ENCODE measurements at places on chromosomes 4 and X.

GRCh38 chr4:1192091-1192492, 19.7 kb upstream of the SPON2 start:
- DNase-seq = no peak

DNA sequence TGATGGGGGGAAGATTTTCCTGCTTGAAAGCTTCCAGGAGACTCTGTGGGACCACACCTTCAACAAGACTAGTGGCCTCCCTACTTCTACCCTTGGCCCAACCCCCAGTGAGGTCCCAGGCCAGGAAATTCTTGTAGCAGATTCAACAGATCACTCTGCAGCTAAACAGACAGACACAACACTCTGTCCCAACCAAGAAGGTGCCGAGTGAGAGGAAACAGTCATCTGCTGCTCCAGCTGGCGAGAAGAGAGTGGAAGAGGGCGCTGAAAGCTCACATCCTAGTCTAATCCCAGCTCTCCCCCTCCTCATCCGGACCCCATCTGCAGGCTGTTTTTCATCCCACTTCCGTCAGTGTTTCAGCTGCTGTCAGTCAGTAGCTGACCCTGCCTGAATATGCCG, 63.4 kb downstream of the CHRDL1 start:
- no peak for DNase-seq

DNA sequence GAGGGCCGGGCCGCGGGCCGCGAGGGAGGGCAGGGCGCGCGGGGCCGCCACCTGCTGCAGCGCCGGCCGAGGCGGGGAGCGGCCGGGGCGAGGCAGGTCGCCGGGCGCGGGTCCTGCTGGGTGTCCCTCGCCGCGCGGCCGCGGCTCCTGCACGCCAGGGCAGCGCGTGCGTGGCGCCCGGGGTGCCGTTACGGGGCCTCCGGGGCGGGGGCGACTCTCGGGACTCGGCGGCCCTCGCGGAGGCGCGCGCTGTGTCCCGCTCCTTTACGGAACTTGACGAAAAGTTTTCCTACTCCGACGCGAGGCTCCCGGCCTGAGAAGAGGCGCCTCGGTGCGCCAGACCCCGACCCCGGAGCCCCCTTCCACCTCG, 329 bp downstream of the TBC1D14 start:
- no peak for DNase-seq

- no peak for DNase-seq
Measured at GRCh38 chr4:44725166-44725565, 1.2 kb downstream of the GNPDA2 start.

DNA sequence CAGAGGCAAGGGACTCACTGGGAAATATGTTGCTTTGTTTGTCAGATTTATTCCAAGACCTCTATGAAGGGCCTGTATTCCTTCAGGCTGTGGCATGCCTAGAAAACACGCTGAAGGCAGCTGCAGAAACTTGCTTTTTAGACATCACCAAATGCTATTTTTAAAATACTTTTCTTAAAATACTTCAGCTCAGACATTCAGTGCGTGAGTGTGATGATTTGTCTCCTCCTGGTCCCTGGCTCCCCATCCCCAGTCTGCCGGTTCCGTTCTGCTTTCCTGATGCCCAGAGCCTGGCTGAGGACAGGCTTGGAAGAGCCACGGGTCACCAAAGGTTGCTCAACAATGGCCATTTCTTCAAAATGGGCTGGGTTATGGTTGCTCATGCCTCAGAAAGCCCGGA, 55.0 kb downstream of the PSAPL1 start:
- no peak for DNase-seq

GRCh38 chr4:47383829-47384427, 79.6 kb downstream of the COMMD8 start:
- DNase-seq = peak; percentile 16

DNA sequence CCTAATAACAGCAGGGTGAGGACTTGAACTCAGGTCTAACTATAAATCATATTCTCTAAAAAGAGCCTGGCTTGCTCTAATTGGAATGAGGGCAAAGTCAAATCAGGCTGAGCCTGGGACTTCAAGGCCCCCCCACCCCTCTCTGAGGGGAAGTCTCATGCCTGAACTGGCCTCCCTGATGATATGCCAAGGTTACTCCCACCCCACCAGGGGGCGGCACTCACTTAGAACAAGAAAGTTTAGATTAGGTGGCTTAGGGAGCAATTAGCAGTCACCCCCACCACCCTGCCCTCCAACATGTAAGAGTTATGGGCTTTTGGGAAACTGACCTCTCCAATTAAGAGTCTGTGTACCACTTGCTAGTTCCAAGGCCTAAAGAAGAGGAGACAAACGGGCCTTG, 2.7 kb downstream of the FOXO4 start:
- no peak for DNase-seq

- no peak for DNase-seq
Measured at GRCh38 chr4:39233783-39234182, 51.5 kb downstream of the WDR19 start.

DNA sequence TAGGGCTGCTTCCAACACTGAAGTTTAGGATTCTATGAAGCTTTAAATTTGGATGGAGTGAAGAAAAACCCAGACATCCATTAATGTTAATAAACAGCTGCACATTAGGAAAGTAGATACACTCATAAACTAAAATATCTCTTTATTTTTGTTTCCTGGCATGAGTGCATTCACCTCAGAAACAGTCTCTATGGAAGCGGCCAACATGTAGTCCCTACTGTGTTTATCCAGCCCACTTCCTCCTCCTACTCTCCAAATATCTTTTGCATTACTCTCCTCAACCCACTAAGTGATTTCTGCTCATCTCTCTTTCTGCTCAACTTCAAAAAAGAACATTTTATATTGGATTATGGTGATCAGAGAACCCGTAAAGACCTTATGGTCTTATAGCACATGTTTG, 180.3 kb upstream of the MXRA5 start:
- DNase-seq = no peak

DNA sequence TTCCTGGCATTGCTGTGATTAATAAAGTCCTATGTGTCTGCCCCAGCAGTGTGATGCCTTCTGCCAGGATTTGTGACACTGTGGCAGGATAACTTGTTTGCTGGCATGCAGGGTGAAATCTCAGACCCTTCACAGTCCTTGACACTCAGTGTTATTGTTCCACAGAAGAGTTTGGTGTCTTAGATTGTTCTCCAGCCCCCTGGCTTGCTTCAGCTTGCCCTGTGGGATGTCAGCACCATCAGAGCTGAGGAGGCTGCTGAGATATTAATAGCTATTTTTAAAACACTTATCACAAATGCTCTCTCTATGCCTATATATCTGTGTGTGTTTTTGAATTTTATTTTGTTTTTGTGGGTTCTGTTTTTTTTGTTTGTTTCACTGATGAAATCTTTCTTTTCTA, 136.9 kb downstream of the TSPAN5 start:
- no peak for DNase-seq

DNA sequence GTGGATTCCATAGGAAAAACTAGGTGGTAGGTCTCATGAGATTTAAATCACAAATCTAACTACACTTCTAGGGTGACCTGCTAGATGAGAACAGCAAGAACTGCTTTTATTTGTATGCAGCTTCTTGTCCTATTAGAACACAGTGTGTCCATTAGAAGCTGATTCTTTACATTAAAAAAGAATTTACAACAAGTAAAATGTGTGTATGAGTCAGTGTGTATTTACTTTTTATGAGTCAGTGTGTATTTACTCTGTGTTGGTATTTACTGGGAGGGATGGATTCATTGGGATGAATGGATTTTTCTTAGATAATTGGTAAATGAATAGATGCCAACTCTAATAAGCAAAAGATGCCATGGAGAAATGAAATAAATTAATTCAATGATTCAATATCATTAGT, 40.6 kb upstream of the XPNPEP2 start:
- DNase-seq = no peak
